ENCODE measurements at places on chromosomes 12 and 14.

GRCh38 chr12:123078531-123079155, 72.2 kb downstream of the PITPNM2 start:
- DNase-seq: no peak

- DNase-seq: no peak
Measured at GRCh38 chr14:57884175-57884574, 18.3 kb upstream of the SLC35F4 start.

DNA sequence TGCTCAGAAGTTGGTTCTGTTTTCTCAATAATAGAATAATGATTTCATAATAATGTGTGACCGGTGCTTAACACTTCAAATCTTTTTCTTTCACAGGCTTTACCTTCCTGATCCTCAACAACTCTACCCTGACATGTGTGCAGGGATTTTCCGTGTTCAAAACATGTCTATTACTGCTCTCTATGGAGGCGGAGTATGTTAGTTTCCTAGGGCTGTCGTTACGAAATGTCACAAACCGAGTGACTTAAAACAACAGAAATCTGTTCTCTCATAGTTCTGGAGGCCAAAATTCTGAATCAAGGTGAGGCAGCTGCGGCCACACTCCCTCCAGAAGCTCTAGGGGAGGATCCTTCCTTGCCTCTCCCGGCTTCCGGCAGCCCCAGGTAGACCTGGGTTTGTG, 186.2 kb upstream of the VASH1 start:
- DNase-seq: no peak

DNA sequence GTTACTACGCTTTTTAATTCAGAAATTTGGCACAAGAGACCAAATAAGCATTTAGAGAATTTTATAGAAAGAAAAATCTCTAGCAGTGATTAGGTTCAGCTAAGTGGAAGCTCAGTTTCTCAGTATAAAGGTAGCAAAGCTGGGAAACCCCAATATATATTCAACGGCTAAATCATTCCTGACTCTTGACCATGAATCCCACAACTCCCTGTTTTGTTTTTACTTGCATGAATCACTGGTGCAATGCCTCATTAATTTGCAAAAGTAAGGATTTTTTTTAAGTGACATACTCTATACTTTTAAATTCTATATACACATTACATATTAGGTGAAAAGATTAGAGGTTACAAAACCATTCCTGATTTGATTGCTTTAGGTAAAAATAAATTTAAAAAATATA, 74.3 kb upstream of the PLEKHG7 start:
- DNase-seq: no peak

DNA sequence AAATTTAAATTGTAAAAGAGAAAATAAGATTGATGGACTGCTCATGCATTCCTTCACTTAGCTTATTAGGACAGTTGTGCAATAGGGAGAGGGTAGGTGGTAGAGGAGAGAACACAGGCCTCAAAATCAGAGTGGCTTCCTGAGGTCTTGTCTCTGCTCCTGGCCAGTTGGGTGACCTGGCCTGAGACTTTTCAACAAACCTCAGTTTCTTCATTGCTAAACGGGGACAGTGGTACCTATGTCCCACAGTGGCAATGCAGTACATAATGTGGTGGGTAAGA, 2.6 kb downstream of the MAP3K12 start:
- no peak for DNase-seq

- no peak for DNase-seq
Measured at GRCh38 chr14:89479802-89480201, 62.8 kb upstream of the FOXN3 start.

DNA sequence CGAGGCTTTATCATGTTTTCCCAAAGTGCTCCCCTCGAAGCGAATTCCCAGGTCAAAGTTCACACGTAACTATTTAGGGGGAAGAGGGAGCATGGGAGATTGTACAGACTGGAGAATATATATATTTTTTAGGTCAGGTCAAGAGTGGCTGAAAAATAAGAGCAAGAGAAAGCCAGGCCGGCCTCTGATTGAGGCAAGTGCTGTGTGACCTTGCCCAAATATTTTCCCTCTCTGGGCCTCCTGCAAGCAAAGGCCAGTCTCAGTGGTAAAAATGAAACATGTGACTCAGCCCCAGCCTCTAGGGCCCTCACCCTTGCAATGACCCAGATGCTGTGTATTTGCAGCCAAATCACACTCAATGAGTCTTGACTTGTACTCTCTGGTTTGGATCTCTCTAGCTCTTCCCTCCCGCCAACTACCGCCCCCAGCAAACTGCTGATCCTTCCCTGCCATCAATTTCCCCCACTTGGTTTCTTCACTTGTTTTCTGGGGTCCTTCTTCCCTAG, 34.1 kb downstream of the SMUG1 start:
- no peak for DNase-seq

- no peak for DNase-seq
Measured at GRCh38 chr12:90235642-90236041, 527.0 kb upstream of the ATP2B1 start.

DNA sequence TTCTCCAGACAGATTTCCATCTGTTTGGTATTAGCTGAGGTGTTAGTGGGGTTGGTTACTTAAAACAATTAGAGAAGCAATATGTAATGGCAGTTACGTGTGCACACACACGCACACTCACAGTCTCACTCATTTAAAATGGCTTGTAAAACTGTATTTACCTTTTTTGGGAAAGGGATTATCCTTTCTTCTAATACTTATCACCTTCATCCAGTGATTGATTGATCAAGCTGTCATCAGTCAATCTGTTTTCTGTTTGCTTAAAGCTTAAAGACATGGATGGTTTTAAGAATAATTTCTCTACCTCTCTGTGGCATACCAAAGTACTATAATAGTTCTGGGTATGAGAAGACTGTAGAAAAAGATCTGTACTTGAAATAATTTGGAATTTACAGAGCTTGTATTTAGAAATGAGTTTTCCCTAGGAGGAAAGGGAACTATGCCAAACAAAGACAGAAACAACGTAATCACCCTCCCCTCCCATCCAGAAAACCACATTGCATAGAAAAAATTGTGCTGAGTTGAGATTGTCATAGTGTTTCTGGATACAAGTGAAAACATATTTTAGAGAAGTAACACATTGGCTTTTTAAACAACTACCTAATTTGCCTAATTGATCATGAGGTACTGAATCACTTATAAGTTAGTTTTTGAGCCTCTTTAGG, 455.8 kb downstream of the PCNX1 start:
- DNase-seq: no peak

- DNase-seq: no peak
Measured at GRCh38 chr12:62694632-62695031, 228.0 kb downstream of the MON2 start.

DNA sequence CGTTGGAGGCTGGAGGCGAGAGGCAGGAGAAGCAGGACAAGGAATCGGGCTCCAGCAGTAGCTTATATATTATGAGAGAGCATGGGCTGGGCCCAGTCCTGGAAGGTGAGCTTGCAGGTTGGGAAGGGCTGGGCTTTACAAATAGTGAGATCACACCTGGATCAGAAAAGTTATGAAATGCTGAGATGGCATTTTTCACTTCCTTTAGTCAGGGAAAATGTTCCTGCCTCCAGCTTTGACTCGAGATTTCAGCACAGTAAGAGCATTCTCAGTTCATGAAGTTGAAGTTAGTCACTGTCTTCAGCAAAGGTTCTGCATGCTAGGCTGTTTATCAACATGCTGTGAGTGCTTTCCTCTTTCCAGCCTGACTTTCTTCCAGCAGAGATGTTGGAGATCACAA, at the start of gene KRT6C:
KRT6C (minus strand) TSS at position 38 of the 400 bp plus-strand sequence. CDS start 68 bp downstream, outside the sequence.
- no peak for DNase-seq

GRCh38 chr14:104135121-104135903, 3.1 kb upstream of the KIF26A start:
- no peak for DNase-seq

DNA sequence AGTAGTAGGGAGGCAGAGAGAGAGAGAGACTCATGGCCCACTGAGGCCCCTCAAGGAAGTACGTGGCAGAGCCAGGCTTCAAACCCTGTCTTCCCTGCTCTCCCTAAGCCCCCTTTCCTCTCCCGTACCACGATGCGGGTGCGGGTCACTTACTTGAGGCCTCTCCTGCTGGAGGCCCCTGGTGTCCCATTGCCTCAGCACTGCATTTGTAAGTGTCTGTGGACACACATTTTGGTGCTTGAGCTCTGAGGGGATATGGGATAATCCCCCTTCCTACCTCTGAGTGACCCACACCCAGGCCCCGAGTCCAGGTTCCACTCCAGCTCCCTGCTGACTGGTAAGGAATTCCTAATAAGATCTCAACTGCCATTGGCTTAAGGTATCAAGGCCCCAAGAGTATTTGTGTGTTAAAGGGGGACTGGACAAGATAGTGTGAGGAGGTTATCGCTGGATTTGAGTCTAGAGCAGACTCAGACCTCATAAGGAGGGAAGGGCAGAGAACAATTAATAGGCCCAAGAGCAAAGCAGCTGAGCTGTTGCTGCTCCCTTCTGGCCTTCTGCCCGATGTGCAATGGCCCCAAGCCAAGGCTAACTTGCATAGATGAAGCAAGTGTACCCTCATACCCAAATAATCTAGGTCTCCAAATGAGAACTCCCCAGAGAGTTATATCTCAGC, 71.9 kb downstream of the CRACR2A start:
- DNase-seq: no peak

DNA sequence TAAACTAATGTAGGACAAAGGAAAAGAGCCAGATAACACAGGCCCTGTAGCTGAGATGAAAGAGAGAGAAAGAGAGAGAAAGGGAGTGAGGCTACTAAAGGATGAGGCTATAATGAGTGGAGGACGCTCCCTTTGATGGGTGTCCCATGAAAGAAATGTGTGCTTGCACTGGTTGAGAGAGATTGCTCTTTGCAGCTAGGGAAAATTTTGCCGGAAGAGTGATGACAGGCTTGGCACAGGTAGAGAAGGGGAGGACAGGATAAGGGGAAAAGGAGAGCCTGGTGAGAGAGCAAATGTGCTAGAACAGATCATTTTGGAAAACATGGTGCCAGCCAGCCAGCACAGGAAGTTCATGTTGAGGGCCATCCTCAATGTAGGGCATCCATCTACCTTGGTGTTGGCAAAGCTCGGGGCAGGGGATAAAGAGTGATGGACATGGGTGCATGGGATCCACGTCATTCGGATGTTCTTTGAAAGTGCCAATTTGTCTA, 248.6 kb downstream of the BTG1 start:
- DNase-seq: no peak

DNA sequence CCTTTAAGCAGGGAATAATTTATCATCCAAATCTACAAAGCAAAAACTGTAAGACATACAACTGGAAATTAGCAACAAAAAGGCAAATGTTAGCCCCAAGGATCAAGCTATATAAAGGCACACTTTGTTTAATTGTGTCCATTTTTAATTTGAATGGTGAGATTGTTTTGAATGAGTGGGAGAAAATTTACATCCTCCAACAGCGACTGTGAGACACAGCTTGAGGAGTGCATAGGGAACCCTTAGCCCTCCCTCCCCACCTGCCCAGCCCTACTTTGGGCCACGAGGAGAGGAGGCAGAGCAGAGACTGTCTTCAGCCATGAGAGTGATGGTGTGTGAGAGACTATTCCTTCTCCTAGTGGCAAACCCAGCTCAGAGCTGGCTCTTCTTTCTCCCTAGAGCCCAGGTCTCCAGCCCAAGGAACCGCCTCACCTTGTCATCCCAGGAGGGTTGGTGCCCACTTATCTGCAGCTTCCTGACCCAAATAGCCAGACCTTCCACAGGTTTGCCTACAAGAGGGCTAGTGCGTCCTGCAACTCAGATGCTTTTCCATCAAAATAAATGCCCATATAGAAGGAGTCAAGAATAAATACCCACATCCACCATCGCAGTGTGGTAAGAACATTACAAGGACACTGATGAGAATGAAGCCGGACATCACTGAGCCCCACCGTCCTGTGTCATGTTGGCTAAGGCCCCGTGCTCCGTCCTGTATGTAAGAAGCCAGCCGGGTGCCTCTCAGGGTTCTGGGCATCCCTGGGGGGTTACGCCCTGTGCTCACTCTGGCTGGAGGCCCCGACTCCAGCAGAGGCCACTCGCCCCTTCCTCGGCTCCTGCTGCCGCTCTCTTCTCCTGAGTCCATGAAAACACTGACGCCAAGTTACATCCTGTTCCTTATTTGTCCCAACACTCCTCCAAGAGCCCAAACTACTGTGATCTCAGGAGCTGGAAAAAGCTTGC, 36.4 kb upstream of the C14orf180 start:
- DNase-seq: no peak

- no peak for DNase-seq
Measured at GRCh38 chr12:83136411-83136810, 449.7 kb downstream of the TMTC2 start.

DNA sequence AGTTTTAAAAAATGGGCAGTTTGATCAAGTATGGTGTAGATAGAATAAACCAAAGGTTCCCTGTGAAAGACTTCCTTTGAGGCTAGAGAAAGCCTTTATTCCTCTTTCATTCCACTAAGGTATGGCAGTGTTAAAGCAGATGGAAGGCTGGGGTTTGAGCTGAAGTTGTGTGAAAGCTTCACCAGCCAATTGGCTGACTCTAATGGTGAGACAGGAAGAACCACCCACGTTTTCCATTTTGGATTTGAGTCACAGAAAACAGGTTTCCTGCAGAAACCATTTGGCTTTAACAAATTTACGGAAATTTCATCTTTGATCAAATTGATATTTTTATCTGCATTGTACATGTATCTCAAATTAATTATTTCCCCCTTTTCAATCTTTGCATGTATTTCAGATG, 455.0 kb downstream of the PCNX1 start:
- DNase-seq: no peak

DNA sequence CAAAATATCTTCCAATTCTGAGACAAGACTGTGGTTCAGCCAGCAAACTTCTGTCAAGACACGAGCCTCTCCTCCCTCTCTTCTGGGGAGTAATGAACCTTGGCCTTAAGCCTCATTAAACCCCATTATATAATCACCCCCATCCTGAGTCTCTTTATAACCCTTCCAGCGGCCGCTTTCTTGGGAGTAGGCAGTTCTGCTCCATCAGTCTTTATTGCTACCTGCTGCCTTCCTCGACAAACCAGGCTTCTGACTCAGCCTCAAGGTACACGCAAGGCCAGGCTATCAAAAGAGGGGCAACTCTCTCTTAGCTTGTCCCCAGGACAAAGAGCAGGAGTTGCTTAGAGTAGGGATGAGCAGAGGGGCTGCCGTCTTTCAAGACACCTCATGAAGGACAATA, 300.8 kb upstream of the NOS1 start:
- no peak for DNase-seq

DNA sequence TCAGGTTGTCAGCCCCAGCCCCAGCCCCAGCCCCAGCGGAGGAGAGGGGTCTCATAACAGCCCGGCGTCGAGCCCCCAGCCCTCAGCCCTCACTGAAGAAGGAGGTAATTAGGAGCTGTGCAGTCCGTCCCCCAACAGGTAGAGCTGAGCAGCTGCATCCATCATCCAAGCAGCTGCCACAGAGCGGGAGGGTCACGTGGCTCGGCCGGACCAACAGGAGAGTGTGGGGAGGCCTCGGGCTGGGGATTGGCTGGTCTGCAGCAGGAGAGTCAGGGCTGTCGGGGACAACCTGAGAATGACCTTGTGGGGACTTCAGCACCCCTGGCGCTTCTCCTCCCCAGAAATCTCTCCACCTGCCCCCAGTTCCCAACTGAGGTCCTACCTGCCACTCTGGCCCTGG, 29.6 kb downstream of the SMUG1 start:
- no peak for DNase-seq

GRCh38 chr14:79614448-79614847, 596.9 kb downstream of the DIO2 start:
- DNase-seq: no peak

GRCh38 chr14:93857081-93857480, 68.8 kb upstream of the PRIMA1 start:
- DNase-seq: no peak

Data from anterior cingulate cortex (tissue), 58 donors.